ENCODE measurements at places on chromosomes 3 and 15.

DNA sequence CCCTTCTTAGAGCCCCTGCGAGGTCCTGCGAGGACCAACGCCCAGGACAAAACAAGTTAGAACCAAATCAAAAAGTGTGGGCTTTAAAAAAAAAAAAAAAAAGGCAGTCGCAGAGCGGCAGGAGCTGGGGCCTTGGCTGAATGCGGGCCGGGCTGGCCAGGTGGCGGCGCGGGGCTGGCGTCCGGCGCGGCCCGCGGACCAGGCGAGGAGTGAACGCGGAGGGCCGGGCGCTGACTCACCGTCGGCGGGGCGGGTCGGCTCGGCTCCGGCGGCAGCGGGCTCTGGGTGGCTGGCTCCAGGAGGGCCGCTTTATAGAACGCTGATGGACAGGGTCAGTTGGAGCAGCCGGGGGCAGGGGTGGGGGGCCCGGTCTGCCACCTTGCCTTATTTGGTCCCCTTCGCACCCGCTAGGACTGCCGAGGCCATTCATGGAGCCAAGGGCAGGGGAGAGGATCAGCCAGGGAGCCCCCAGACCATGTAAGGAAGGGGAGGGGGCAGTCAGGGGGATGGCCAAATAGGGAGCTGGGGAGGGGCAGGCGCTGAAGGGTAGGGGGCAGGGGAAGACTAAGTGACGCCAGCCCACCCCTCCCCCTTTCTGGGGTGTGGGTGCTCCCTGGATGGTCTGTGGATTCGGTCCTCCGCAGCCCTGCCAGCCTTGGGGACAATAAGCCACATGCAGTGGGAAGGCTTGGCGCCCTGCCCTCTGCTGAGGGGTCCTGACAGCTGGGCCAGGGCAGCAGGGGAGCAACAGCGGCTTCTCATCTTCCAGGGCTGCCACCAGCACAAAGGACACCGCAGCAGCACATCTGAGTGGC, at the start of gene ACTC1:
ACTC1 (minus strand) TSS at position 283 of the 815 bp plus-strand sequence. CDS start 741 bp downstream, outside the sequence.
- DNase-seq, result no peak

- no peak for DNase-seq
Observed at GRCh38 chr15:52698514-52698913, 19.3 kb upstream of the ATOSA start.

DNA sequence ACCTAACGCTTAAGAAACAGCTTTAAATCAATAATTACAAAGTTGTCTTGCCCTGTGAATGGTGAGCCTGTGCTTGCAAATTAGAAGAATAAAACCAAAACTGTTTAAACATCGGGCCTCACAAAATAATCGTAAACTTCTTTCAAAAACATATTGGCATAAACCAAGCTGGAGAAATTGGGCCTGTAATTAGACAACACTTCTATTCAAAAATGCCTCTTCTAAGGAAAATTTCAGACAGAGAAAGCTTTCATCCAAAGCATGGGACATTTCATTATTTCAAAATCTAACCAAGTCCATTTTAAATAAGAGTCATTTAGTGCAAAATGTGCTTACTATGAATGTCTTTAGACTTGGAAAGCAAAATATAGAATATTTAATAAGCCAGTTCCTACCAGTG, 35.5 kb upstream of the GNB4 start:
- no peak for DNase-seq

DNA sequence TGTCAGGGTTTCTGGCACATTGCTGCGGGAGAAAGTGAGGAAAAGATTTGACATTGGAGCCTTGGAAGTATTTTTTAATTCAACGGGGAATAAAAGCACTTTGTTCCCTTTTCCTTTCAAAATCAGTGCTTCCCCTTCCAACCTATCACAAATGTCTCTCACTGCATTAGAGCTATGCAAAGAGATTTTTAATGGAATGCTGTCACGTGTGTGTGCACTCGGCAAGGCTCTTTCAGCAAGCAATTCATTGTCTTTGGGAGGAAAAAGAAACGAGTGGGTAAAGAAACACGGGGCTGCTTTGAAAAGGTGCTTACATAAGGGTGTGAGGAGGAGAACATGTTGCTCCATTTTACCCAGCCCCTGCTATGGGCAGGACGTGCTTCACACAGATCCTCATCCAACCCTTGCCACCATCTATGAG, 490.4 kb upstream of the PROK2 start:
- DNase-seq, result no peak

DNA sequence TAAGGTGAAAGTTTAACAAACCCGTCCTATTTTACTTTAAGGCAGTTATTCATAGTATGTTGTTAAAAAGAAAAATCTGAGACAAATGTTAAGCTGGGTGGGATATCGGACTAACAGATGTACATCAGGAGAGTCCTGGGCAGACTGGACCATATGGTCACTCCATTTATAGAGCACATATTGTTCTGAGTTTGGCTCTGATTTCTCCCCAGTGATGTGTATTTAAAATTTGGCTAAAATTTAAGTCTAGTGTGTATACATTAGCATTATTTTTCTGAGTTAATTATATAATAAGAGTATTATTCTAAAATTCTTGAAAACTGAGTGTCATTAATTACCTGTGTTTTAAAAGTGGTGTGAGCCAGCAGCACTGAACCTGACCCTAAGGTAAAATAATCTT, 6.1 kb downstream of the GMPS start:
- DNase-seq, result no peak

GRCh38 chr3:86978111-86978551, 12.8 kb downstream of the VGLL3 start:
- DNase-seq, result no peak

All from NCI-H1436 (cell line).